ENCODE measurements at places on chromosomes 5 and 9.

GRCh38 chr5:111095982-111096381 lies 3.8 kb downstream of the WDR36 start:
- no peak for DNase-seq

GRCh38 chr5:1141834-1142233 lies 30.0 kb upstream of the SLC12A7 start:
- DNase-seq = no peak

GRCh38 chr9:124470726-124471125 lies 20.5 kb downstream of the ADGRD2 start:
- DNase-seq = no peak

GRCh38 chr5:40452874-40453624 lies 226.7 kb upstream of the PTGER4 start:
- no peak for DNase-seq

- DNase-seq = no peak
Measured at GRCh38 chr5:18496041-18496440, 861.8 kb downstream of the TAF11L14 start.

GRCh38 chr9:75002422-75003023 lies 25.6 kb downstream of the CARNMT1 start:
- no peak for DNase-seq

DNA sequence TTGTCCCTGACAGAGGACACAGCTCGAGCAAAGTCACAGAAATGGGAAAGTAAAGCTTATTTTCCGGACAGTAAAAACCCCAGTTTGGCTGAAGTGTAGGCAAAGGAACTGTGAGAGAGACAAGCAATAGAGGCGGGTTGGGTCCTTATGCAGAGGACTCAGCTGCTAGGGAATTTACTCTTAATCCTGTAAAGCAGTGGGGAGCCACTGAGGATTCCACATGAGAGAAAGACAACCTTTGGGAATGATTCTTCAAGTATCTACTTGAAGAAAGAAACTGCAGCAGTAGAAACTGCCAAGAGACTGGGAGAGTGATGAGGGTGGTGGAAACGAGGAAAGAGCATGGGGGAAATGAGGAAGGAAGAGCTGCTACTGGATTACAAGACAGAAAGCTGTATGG lies 20.2 kb downstream of the ASTN2 start:
- no peak for DNase-seq

- DNase-seq = peak; percentile 5
Measured at GRCh38 chr5:176744584-176744965, 65.8 kb upstream of the UNC5A start.

DNA sequence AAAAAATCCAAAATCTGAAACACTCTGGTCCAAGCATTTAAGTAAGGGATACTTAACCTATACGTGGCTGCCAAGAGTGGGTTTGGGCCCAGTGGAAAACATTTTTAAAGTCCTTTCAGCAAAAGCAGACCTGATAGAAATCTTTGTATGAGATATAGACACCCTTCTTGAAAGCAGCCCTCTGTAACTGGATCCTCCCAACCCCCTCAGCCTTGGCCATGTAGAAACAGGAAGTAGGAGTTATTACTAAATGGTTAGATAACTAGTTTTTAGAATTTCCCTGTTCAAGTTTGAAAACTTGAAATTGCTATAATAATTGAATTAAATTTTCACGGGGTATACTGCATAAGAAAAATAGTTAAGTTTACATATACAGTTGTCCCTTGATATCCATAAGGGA lies 111.3 kb upstream of the PCA3 start:
- DNase-seq = no peak

DNA sequence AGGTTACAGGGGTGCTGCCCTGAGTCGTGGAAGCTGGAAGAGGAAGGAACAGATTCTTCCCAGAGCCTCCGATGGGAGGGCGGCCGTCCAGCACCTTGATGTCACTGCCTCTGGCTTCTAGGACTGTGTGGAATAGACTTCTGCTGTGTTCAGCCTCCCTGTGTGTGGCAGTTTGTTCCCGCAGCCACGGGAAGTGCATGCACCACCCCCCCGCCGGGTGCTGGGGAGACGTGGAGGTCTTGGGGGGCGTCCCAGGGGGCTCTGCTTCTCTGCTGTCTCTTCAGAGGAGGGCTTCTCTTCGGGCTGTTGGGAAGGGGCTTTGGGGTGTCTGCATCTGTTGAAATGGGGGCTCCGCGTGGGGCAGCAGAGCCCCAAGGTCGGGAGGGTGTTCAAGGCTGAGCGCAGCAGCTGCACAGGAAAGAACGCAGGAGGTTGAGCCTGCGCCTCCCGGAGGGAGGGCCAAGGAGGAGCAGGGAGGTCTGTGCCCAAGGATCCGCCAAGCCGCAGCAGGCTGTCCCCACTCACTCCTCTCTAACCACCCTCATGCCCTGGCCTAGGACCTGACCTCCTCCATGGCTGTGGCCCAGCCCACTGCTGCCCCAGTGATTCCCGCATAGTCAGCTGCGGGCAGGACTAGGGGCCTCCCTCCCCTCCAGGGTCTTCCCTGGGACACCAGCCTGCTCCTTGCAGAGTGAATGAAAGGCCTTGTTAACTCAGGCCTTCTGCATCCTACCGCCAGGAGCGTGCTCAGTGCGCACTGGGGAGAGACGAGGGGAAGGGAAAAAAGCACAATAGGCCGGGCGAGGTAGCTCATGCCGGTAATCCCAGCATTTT lies 45.0 kb downstream of the ROPN1L start:
- no peak for DNase-seq

DNA sequence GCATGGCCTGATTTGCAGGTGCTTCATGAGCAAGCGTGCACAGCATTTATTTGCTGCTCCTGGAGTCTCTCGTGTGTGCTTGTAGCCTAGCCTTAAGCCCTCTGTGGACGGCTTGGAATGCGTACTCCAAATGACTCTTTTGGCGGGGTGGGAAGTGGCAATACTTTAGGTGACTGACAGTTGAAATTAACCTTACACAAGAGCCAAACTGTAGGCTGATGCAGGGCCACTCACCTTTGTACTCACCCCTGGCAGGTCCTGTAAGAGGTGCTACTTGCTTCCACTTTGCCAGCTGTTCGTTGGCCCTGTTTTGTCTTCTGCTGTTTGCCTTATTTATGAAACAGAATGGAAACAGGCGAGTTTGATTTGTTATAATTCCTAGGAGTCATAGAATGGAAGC lies 22.9 kb downstream of the TENT4A start:
- DNase-seq = no peak

GRCh38 chr9:134346151-134346550 lies 19.9 kb downstream of the RXRA start:
- peak; percentile 88 for DNase-seq
